Dermis microvascular lymphatic vessel endothelial cell (primary cell): ENCODE measurements at places on chromosomes 3 and 15. TPM values are rescaled to one million over a fixed set of nuclear protein-coding genes. Genes with fewer than 3 reads are reported as not detected.

Gene SMCO1
- total RNA-seq = not detected in 2 replicates

Gene C3orf49
- not detected in 2 replicates for total RNA-seq

Gene GABRG3
- under 0.01 TPM in 1 of 2 replicates, not detected in the other for total RNA-seq

Gene FRMD5
- total RNA-seq = 0.89 and 1.5 TPM in 2 replicates

DNA sequence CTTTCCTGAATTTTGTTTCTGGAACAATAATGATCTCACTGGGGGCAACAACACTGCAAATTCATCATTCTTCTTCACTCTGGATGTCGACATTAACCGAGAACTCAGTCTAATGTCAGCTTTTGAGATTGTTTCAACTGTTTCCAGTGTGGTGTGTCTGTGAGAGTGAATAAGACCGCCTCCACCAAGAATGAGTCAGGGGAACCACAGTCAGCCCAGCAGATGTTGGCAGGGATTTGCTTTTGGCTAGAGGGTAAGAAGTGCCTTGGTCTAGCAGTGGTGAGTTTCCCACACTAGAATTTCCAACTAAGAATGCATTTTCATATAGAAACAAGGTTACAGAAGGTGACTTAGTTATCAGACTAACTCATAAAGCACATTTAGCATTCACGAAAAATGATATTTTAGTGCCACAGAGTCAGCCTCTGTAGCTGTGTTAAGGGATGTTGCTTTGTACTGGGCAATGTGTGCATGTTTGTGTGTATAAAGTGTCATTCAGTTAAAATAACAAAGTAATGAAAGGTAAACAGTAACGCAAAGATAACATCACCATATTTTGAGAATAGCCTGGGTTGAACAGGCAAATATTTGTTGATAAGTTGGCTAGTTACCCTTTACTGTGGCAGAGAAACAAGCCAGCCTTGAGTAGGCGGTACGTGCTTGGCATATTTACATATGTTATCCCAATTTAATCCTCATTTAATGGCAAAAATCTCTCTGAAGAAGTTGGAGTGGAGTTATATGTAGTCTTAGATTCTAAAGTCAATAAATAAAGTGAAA is 33.8 kb downstream of the DRD3 start:
- peak; percentile 51 for DNase-seq

DNA sequence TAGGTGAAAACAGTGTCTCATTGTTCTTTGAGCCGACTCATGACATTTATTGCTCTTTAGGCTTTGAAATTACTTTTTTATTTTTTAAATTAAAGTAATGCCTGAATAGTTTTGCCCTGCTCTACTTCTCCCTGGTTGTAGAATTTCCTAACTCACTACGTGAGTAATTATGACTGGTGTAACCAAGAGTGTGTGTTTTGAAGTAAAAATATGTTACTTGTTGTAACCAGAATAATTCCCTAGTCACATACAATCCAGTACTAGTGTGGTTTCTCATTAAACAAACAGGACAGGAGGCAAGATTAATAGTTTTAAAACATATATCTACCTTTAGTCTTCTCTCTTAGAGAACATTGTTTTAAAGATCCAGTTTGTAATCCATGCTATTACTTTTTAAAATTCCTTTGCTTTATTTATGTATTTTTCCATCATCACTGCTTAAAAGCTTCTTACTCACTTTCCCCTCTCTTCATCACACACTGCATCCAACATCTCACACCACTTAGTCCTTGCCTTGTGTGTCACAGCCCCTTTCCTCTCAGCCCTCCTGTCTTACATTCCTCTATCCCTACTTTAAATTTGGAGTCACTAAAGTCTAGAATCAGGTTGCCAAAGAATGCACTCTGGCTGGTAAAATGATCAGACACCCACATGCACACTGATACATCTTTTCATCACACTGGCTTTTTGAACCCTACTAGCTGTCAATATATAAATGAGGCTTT is 219.7 kb downstream of the WNT5A start:
- DNase-seq = no peak

GRCh38 chr15:39429898-39430357 is 151.0 kb upstream of the THBS1 start:
- DNase-seq = no peak

GRCh38 chr3:159640225-159640624 is 348.4 kb upstream of the IL12A start:
- no peak for DNase-seq

DNA sequence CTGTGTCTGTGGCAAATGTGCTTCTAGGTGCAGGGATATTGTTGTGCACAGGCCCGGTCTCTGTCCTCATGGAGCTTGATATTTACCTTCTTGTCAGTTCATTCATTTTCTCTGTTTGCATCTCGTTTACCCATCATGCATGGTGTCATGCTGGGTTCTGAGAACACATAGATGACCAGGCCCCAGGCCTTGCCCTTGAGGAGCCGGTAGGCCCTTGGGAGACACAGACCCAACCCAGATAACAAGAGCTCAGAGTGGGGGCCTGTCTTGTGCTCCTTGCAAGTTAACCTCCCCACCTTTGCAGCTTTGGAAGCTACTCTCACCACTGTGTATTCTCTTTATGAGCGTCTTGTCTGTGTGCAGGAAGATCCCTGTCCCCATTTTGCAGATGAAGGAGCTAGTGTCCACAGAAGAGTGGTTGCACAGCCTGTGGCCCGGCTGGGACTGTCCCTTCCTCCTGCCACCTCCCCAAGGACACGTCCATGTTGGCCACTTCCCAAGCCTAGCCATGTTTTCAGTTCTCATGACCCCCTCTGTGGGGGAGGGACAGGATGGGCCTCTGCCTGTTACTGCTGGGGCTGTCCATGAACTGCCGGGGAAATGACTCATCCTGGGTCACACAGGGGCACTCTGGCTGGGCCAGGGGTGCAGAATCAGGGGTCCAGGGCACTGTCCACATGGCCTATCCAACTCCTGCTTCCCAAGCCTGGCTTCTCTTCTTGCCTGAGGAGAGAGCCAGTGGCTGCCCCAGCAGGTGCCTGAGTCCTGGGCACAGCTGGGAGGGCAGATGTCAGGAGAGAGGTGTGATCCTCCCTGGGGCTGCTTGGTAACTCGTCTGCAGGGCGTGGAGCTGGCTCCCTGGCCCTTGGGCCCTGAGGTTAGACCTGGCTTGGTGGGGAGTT is 3.4 kb downstream of the SNX33 start:
- DNase-seq = peak; percentile 84

DNA sequence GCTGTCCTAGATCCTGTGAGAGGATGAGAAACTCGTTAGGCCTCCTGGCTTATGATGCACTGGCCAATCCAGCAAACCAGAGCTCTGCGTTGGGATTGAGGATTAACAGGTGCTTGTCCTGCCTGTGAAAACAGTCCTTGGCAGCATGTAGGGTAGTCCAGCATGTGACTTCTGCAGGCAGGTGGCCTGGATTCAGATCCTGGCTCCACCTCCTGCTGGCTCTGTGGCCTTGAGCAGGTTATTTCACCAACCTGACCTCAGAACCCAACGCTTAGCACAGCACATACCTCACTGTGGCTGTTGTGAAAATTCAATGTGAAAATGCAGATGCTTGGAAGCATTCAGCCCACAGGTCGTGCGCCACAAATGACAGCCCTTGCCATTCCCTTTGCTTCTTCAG is 33.6 kb downstream of the PLA2G4D start:
- DNase-seq = no peak

DNA sequence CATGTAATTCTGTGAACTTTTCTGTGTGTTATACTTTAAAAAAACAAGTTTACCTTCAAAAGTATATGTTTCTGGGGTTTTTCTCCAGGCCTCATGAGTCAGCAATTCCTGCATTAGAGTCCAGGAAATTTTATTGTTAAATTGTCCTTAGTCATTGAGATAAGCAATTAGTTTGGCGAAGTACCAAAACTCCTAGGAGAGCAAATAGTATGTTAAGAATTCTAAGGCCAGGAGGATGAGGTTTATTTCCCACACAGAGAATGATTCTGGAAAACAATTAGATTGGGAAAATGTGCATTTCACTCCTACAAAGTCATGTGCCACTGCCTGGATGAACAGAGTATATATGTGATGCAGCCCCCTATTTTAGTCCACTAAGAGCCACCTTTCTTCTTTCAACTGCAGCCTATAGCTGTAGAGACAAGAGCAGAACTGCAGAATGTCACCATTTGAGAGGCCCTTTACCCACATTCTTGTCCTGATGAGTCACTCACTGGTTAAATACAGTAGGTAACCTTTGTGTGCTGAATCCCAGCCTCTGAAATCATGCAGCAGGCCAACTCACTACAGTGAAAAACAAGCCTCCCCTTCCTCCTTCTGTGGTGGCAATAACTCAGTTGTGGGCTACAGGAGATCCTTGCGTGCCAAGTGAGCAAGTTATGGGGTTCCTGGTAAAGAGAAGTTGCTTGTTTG is 452.8 kb upstream of the THBS1 start:
- DNase-seq = peak; percentile 92

DNA sequence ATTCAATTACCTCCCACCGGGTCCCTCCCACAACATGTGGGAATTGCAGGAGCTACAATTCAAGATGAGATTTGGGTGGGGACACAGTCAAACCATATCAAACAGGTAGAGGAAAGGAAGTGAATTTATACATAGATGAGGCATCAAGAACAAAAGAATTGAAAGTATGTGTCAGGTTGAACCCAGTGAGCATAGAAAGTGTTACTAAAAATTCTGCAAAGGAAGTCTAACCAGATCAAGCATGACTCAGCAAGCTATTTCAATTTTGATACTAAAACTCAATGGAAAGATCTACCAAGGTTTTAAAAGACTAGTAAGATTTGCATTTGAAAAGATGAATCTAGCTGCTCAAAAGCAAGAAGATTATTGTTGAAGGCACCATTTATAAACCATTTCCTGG is 323.0 kb downstream of the ROBO2 start:
- DNase-seq = no peak

DNA sequence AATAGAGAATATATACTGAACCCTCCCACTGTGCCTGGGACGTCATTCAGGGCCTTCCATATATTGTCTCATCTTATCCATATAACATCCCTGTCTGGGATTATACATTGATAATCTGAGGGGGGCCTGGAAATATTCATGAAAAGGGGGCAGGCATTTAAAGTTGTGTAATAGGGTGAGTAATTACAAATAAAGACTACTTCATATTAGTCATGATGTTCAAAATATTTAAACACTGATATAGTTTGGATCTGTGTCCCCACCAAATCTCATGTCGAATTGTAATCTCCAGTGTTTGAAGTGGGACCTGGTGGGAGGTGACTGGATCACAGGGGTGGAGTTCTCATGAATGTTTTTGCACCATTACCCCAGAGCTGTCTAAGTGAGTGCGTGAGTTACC is 97.8 kb downstream of the AQP9 start:
- no peak for DNase-seq

- DNase-seq = peak; percentile 16
Observed at GRCh38 chr3:4421121-4421520, 45.9 kb downstream of the SUMF1 start.

- DNase-seq = no peak
Observed at GRCh38 chr3:68162644-68163043, 508.2 kb upstream of the SUCLG2 start.

DNA sequence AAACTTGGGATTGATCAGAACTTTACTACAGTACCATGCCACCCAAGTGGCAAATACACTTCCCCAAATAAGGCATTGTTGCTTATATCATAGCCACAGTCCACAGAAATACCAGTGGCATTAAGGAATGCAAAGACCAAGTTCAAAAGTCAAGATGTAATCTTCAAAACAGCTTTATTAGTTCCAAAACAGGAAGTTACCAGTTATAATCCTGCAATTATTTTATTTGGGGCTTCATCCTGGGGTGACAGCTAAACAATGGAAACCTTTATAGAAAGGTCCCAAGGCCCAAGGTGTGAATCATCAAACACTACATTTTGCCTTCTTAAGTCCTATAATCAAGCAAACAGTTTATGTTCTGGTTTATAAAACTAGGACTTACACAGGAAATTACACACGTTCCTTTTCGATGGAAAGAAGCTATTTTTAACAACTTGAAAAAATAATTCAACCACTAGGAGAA is 30.3 kb upstream of the RNF7 start:
- DNase-seq = peak; percentile 93

GRCh38 chr15:54681584-54681983 is 515.2 kb downstream of the RSL24D1 start:
- no peak for DNase-seq

DNA sequence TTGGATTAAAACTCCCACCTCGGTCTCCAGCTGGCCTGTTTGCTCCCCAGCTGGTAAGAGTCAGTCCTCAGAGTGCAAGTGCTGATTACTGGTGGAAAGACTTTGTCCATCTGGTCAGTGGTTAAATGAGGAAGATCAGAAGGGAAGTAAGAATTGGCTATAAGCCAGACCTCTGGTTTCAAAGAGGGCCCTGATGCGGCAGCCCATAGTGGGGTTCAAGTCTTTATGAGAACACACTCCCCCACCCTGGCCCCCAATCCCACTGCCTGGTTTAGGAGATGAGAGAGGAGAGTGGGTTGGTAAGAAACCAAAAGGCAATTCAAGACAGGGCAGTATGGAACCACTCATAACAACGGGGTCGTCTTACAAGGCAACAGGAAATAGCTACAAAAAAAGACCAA is 65.0 kb downstream of the FRMD4B start:
- no peak for DNase-seq
